ENCODE measurements at places on chromosomes 13 and 19. TPM values are rescaled to one million over a fixed set of nuclear protein-coding genes. Genes with fewer than 3 reads are reported as not detected.

DNA sequence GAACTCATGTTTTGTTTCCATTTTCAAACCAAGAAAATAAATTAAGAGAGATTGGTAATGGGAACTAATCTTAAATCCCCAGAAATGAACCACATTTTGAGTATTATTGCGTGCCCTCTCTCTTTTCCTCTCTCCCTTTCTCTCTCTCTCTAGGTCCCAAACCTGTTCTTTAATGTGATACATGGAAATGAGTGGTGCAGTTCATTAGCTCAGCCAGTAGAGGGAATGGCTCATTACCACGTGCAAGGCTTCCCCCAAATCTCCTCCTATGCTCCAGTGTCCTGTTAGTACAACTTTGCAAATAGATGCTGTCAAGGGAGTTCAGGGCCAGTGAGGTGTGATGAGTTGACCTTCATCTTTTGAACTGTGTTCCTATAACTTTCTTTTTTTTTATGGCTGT lies 178.4 kb downstream of the FGF9 start:
- H3K27ac ChIP-seq = no peak overlapping the region
- 0 out of 2 replicates have a peak, but pooled peaks cover 3% of the 10 kb centered on the region for H3K4me1 ChIP-seq
- DNase-seq = peak; percentile 78
- H3K36me3 ChIP-seq = no peaks in the 10 kb centered on the region
- H3K4me3 ChIP-seq = no peak overlapping the region

The CEACAM7 gene
- not detected for total RNA-seq

The MRPL4 gene
- 78.6 TPM for total RNA-seq

The RASIP1 gene
- total RNA-seq = not detected

GRCh38 chr19:28864577-28865042 lies 348.3 kb downstream of the UQCRFS1 start:
- no peak overlapping the region for H3K4me3 ChIP-seq
- DNase-seq = no peak
- no peak overlapping the region for H3K27ac ChIP-seq
- no peaks in the 10 kb centered on the region for H3K36me3 ChIP-seq
- peaks cover 5% of the 10 kb centered on the region for H3K4me1 ChIP-seq
- H3K27me3 ChIP-seq = peaks cover 2% of the 10 kb centered on the region

GRCh38 chr19:4673216-4673615 lies 3.1 kb upstream of the MYDGF start:
- H3K27ac ChIP-seq = no peak overlapping the region
- H3K27me3 ChIP-seq = no peaks in the 10 kb centered on the region
- peaks cover 4% of the 10 kb centered on the region for H3K36me3 ChIP-seq
- no peak overlapping the region for H3K4me3 ChIP-seq
- peaks cover 10% of the 10 kb centered on the region for H3K4me1 ChIP-seq
- DNase-seq = no peak

- no peaks in the 10 kb centered on the region for H3K36me3 ChIP-seq
- H3K4me1 ChIP-seq = no peaks in the 10 kb centered on the region
- no peak for DNase-seq
- no peak overlapping the region for H3K27ac ChIP-seq
These were observed 6.8 kb upstream of the ERF start for GRCh38 chr19:42261763-42262162.

GRCh38 chr19:873084-873483 lies 13.6 kb downstream of the CFD start:
- DNase-seq = peak; percentile 91
- peaks cover 11% of the 10 kb centered on the region for H3K4me1 ChIP-seq
- no peaks in the 10 kb centered on the region for H3K27me3 ChIP-seq
- peak overlapping the region; percentile 40 for H3K4me3 ChIP-seq

- no peak for DNase-seq
- no peaks in the 10 kb centered on the region for H3K36me3 ChIP-seq
- no peak overlapping the region for H3K27ac ChIP-seq
- H3K4me1 ChIP-seq = no peaks in the 10 kb centered on the region
These were observed 26.1 kb upstream of the SEMA6B start for GRCh38 chr19:4585556-4585955.

GRCh38 chr13:108855737-108856387 lies 226.5 kb downstream of the MYO16 start:
- H3K4me3 ChIP-seq = no peak overlapping the region
- no peak for DNase-seq
- H3K36me3 ChIP-seq = no peaks in the 10 kb centered on the region
- no peak overlapping the region for H3K27ac ChIP-seq
- H3K4me1 ChIP-seq = no peaks in the 10 kb centered on the region
- no peaks in the 10 kb centered on the region for H3K27me3 ChIP-seq

DNA sequence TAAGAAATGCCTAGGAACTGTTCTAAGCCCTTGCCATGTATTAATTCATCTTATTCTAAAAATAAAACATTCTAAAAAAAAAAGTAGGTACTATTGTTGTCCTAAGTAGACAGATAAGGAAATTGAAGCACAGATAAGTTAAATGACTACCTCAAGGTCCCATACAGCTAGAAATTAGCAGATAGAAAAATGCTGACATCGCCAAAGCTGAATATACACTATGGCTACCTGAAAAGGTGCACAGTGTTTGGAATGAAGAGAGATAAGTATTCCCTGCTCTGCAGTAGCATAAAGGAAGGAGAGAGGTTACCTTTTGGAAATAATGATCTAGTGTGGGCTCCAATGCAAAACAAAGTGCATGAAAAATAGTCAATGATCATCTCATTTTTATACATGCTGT lies 65.3 kb downstream of the DCT start:
- no peak for DNase-seq
- no peak overlapping the region for H3K27ac ChIP-seq
- no peaks in the 10 kb centered on the region for H3K36me3 ChIP-seq

The RNF113B gene
- not detected for total RNA-seq

Measured in Karpas-422 (cell line).